ENCODE measurements at places on chromosomes 3 and 15.

DNA sequence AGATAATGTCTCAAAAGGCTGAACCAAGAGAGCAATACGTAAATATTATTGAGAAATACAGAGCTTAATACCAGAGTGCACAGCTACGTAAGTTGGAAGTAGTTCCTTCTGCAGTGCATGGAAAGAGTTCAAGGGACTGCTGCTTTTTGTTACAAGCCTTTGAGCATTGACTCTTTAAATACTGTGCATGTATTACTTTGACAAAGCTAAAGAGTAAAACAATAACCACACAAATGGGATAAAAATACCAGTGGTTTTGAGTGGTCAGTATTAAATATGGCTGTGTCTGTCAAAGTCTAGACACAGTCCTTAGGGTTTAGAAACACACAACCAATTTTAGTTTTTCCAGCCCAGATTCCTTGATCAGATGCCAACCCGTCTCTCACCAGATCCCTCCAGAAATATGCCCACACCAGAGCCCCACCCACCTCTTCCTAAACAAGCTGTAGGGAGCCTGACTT lies 62.1 kb downstream of the SSR3 start:
- no peak for DNase-seq

DNA sequence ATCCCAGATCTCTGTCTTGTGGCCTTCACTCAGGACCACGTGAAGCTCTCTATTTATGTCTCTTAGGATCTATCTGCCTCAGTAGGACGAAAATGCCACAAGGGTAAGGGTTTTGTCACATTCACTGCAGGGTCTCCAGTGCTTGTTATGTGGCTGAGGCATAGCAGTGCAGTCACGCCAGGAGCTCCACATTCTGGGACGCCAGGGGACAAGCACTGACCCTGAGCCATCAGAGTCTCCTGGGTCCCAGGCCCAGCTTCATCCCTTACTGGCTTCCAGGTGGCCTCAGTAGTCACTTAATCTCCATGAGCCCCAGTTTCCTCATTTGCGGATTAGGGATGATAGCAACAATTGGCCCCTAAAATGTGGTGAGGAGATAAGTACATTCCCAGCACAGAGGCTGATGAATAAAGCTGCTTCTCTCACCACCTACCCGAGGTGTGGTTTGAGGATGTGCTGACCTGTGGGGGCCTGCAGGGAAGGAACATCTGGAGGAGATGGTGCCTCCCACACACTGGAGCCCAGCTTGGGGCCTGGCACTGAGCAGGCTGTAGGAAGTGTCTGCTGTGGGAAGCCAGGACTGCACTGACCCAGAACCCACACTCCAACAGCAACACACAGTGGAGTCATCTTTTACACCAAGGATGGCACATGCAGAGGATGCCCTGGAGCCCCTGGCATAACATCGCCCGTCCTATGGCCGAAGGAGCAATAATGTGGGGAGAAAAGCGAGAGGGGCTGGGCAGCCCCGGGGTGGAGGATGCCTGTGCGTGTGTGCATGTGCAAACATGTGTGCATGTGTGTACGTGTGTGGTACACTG lies 93.2 kb upstream of the IQSEC1 start:
- no peak for DNase-seq

GRCh38 chr15:78390826-78391225 lies 47.2 kb upstream of the IREB2 start:
- DNase-seq: no peak

GRCh38 chr15:98124581-98124980 lies 164.1 kb downstream of the ARRDC4 start:
- no peak for DNase-seq

GRCh38 chr3:174266476-174266875 lies 592.7 kb upstream of the NAALADL2 start:
- DNase-seq: no peak

- peak; percentile 43 for DNase-seq
Observed at GRCh38 chr3:4834403-4834866, 144.8 kb upstream of the BHLHE40 start.

- no peak for DNase-seq
Observed at GRCh38 chr3:65814845-65815578, 223.7 kb downstream of the MAGI1 start.

- DNase-seq: no peak
Observed at GRCh38 chr3:15052335-15053242, 12.5 kb downstream of the MRPS25 start.

Measured in GDM1 (cell line).